ENCODE measurements at places on chromosomes 16 and 17. TPM values are rescaled to one million over a fixed set of nuclear protein-coding genes. Genes with fewer than 3 reads are reported as not detected.

- no peak for DNase-seq
These were observed 158.2 kb downstream of the AIPL1 start for GRCh38 chr17:6276711-6277110.

GRCh38 chr16:69277413-69277812 lies 33.7 kb upstream of the VPS4A start:
- no peak for DNase-seq

- no peak for DNase-seq
These were observed 652.5 kb downstream of the CDH11 start for GRCh38 chr16:64469351-64469750.

DNA sequence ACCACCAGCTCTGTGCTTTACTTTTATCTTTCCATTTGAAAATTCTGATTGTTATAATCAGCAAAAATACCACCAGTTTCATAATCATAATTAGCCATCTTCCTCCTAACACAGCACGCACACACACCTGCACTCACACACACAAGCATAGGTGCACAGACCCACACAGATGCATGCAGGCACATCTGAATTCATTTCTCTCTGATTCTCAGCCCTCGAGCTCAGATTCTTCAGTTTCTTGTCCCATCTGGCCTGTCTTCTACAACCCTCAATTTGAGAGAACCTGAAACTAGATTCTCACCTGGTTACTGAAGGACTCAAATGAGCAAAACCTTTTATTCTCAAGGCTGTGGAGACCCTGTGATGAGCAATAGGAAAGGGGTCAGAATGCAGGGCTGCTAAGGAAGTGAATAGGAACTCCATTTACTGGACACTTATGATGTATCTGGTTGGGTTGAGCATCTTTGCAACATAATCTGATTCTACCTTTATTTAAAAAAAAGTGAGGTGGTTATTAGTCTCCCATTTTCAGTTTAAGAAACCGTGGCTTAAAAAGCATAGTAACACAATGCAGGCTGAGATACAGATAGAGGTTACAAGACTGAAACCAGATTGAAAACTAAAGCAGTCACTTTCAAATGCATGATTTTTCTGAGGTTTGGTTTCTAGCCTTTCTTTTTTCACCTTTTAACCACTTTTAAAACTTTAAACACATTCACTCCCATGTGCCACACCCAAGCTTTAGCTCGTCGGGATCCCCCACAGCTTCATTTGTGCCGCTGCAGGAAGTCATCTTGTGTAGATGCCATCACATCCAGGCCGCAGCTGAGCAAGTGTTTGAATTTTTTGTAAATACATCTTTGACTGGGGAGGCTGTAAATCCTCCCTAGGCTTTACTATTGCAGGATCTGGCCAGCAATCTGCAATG lies 9.4 kb downstream of the KRT33A start:
- DNase-seq, result no peak

- no peak for DNase-seq
These were observed 323.9 kb downstream of the CPPED1 start for GRCh38 chr16:12479751-12480150.

- DNase-seq, result no peak
These were observed 9.6 kb downstream of the IL32 start for GRCh38 chr16:3074860-3075522.

DNA sequence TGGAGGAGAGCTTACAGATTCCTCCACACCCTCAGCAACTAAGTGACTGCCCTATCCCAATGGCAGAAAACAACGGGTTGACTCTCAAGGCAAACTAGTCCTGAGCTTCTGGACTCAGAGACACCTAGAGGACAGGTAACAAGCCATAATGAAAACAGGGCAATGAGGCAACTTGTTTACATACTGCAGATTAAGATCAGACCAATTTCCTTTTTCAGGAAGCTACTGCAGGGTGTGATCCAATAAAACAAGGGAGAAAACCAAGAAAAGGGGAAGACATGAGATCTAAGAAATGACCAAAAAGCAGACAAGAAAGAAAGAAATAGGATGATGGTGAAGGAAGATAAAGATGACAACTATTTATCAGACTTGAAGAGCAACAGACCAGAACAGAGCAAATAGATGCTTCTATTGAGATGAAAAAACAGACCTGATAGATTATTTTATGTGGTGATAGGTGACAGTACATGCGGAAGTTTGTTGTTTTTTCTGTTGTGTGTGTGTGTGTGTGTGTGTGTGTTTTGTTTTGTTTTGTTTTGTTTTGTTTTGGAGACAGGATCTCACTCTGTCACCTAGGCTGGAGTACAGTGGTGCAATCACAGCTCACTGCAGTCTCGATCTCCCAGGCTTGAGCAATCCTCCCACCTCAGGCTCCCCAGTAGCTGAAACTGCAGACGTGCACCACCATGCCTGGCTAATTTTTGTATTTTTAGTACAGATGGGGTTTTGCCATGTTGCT lies 120.7 kb downstream of the GAS7 start:
- no peak for DNase-seq

DNA sequence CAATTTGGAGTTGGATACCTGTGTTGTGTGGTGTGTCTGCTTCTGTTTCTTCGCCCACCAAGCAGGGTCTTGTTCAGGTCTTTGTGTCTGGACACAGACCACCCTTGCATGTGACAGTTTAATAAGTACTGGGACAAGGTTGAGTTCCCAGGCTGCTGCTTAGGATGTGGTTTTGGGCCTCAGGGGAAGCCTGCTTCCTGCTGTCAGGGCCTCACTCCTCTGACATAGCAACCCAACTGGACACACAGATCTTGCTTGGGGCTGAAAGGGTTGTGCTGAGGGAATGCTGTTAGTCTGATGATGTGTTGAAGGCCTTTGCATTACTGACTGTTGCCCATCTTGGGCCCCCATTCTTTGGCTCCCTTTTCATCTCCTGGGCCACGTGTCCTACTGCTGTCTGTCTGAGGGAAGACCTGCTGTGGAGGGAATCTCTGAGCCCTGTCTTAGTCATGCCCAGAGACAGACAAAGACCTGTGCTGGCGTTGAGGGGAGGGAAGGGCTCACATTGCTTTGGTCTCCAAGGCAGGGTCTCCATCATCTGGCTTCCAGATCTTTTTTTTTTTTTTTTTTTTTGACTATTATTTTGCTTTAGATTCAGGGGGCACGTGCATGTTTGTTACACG lies 4.7 kb upstream of the TGFB1I1 start:
- no peak for DNase-seq

GRIN2C gene
- 27.6 TPM for total RNA-seq

RNF222 gene
- not detected for total RNA-seq

C17orf67 gene
- total RNA-seq, result not detected
